ENCODE measurements at places on chromosomes 5 and 9.

GRCh38 chr9:37913480-37914153 lies 9.7 kb upstream of the SLC25A51 start:
- peak; percentile 78 for DNase-seq

GRCh38 chr9:127724012-127724411 lies 8.1 kb downstream of the TTC16 start:
- no peak for DNase-seq

- no peak for DNase-seq
Observed at GRCh38 chr5:104187656-104188055, 625.1 kb upstream of the NUDT12 start.

- no peak for DNase-seq
Observed at GRCh38 chr5:100772006-100772405, 131.1 kb downstream of the ST8SIA4 start.

DNA sequence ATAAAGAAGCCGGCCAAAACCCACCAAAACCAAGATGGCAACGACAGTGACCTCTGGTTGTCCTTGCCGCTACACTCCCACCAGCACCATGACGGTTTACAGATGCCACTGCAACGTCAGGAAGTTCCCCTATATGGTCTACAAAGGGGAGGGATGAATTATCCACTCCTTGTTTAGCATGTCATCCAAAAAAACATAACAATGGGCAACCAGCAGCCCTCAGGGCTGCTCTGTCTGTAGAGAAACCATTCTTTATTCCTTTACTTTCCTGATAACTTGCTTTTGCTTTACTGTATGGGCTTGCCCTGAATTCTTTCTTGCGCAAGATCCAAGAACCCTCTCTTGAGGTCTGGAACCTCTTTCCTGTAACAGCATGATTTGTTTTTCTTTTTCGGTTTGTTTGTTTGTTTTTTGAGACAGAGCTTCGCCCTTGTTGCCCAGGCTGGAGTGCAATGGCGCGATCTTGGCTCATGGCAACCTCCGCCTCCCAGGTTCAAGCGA lies 2.0 kb upstream of the UAP1L1 start:
- no peak for DNase-seq

DNA sequence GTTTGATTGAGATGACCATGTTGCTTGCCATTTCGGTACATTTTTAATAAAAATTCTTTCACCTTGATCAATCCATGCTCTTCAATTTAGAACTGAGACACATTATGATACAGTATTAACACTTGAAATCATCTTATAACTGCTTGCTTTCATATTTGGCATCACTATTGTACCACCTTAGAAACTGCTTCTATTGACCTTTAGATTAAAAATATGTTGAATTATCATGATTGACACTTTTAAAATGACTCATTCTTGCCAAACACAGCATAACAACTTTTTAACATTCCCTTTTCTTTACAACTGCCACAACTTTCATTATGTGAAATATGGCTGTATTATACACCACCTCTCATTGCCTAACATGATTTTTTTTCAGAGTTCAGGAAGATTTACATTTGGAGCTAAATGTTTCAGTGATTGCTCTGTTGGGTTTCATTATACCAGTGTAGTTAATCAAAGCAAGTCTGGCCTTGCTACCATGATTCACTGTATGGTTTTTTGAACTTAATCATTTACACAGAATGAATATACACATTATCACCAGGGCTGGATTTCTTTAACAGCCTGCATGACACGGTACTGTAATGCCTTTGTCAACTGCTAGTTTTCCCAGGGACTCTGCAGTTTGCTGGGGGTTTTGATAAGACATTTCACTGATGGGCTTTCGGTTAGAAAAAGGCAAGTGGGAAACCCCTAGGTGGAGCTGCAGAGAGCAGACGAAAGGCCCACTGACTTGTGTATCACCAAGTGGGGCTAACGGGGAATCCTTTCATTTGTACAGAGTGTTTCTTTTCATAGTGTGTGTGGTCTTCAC lies 93.6 kb upstream of the TLE4 start:
- DNase-seq, result peak; percentile 27

DNA sequence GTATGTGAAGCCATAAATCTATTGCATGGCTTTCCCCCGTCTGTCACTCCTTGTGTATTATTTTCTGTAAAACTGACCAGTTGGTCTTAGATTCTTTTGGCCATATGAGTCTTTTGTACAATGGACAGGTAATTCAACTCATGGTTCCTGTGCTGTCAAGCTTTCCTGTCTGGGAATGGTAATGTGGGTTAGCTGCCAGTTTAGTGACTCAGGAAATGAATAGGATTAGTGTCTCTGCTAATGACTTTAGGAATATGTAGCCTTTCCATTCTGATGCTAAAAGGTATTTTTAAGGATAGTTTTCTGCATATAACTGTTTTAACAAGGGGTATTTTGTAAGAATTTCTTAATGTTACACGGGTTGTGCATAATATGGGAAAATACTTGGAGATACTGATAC lies 182.7 kb downstream of the PBX3 start:
- DNase-seq, result no peak

GRCh38 chr5:140243706-140244250 lies 59.1 kb downstream of the PFDN1 start:
- DNase-seq, result no peak

DNA sequence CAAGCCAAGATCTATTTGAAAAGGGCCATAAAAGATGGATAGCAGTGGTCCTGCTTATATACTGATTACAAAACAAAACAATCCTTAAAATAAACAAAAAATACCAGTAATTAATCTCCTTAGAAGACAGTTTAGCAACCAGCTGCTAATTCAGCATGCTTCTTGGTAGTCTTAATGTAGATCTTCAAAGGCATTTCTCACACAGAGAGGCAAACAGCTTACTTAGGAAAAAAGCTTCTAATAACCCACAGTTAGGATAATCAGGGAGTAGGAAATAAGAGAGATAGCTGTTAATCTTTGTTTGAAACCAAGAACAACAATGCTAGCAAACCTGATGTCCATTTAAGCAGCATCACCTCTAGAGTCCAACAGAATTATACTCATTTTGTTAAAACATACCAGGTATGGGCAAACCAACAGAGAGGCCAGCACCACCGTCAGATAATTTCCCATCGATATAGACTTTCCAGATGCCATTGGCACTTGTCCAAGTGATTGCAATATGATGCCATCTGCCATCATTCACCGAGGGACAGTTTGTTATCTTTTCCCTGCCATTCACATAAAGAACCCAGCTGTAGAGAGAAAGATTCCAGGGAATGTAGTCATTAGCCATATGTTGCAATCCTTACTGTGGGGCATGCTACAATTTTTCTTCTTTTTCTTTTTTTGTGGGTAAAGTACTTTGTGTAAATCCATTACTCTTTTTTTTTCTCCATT lies 105.6 kb upstream of the TXNDC8 start:
- no peak for DNase-seq

DNA sequence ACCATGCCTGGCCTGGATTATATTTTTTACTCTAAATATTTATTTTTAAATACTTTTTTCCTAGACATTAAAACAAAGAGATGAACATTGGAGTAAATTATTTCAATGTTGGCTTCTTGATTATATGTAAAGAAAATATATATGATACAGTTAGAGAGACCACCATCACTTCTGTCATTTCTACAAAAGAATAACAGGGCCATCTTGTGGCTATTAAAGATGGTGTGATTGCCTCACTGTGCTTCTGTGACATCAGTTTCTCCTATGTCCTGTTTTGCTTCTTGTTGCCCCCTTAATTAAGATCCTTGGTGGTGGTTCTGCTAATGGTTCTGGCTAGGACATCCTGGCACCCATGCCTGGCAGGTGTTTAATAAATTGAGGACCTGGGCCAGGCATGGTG lies 32.9 kb downstream of the NDFIP1 start:
- DNase-seq, result no peak

GRCh38 chr9:138077898-138078540 lies 200.4 kb downstream of the CACNA1B start:
- DNase-seq, result no peak

- DNase-seq, result no peak
Observed at GRCh38 chr5:112196584-112196983, 222.5 kb downstream of the EPB41L4A start.

GRCh38 chr5:126693806-126694205 lies 83.1 kb upstream of the LMNB1 start:
- no peak for DNase-seq

DNA sequence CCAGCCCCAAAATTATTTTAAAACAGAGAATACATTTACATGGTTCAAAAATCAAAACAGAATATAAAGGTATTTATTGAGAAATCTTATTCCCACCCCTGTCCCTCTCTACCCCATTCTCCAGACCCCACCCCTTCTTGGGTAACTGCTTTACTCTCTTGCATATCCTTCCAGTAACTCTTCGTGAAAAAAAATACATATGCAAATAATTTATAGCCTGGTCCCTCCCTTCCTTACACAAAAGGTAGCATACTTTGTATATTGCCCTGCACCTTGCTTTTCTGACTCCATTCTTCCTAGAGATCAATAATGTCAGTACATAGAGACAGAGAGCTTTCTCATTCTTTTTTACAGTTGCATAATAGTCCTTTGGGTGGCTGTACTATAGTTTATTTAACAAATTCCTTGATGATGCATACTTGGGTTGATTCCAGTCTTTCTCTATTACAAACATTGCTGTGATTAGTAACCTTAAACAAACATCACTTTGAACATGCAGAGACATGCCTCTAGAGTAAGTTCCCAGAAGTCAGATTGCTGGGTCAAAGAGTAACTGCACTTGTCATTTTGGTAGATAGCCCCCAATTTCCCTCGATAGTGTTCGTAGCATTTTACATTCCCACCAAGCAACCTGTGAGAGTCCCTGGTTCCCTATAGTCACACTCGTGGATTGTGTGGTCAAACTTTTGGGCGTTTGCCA lies 47.9 kb downstream of the STOM start:
- DNase-seq, result no peak

- DNase-seq, result no peak
Observed at GRCh38 chr5:179816796-179817469, 3.8 kb upstream of the SQSTM1 start.

- DNase-seq, result no peak
Observed at GRCh38 chr9:130027533-130028365, 15.2 kb downstream of the FNBP1 start.

- no peak for DNase-seq
Observed at GRCh38 chr9:94112716-94113465, 28.6 kb downstream of the PTPDC1 start.

DNA sequence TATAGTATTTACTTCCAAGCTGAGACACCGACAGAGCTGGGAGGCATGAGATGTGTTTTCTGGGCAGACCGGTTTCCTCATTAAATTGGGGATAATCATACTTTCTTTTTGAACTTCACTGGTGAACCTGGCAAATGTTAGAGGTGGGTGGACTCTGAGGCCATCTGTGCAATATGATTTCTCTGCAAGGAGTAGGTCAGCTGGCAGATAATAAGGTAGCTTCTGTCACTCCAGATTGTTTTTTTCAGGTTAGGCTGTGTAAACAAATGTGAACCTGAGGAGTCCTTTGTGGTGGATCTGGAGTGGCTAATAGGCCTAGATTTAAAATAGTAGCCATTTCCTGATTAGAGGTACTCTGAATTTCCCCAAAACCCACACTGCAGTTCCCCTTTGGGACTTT lies 75.4 kb upstream of the S1PR3 start:
- DNase-seq, result no peak

GRCh38 chr9:27599102-27599869 lies 26.0 kb upstream of the C9orf72 start:
- peak; percentile 18 for DNase-seq

DNA sequence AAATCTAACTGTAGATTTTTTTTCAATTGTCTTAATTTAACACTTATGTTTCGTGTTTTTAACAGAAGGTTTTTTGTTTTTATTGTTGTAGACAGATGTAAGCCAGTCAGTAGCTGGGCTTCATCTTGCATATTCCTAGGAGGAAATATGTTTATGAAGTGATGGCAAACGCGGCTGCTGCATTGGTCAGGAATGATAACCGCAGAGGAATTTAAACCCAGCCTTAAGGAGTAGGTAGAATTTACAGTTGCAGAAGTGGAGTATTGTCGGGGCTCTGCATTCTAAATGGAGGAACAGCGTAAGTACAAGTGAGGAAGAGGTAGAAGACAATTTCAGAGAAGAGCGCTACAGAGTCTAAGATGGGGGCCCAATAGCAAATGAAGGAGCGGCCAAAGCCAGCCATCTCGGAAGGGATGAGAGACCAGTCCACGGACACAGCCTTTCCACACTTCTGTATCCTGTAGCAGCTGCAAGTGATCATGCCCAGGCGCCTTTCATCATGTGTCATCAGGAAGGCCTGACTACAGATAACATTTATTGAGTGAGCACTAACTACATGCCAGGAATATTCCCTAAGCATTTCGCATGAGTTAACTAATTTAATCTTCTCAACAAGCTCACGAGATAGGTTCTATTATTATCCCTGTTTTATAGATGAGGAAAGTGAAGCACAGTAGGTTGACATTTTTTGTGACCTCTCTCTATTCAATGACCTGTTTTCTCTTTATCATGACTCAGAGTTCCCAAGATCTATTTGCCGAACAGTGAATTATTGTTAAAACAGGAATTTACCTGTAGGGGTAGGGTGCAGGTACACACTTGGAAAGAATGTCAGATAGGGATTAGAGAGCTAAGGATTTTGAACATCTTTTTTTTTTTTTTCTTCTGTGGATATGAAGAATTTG lies 38.1 kb downstream of the CMYA5 start:
- no peak for DNase-seq

DNA sequence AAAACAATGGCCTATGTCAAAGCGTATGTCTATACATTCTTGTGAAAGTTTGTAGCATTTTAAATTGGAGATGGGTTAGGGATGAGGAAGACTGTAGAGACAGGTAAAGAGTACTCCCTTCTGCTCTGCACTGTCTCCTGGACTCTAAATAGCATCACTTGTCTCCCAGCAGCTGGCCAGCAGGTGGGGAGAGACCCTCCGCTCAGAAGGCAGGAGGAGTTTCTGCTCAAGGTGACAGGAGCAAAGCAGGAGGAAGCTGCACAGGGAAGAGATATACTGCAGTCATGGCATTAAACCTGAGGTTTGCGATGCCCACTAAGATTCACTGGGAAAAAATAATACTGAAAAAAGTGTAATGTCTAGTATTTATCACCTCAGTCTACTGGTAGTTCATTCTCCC lies 10.7 kb upstream of the ASTN2 start:
- DNase-seq, result no peak

GRCh38 chr5:1827886-1828397 lies 26.7 kb downstream of the NDUFS6 start:
- DNase-seq, result no peak

Measured in CD4-positive, alpha-beta T cell treated with Interleukin-4 for 4 hours (primary cell).